ENCODE measurements at places on chromosomes 1 and 21. TPM values are rescaled to one million over a fixed set of nuclear protein-coding genes. Genes with fewer than 3 reads are reported as not detected.

DIO1 gene
- under 0.01 TPM for total RNA-seq

WLS gene
- 164 TPM for total RNA-seq

FMO1 gene
- 0.66 TPM for total RNA-seq

E2F2 gene
- total RNA-seq: 0.17 TPM

VWA1 gene
- total RNA-seq: 9.6 TPM

Data from smooth muscle cell of trachea (primary cell).